ENCODE measurements at places on chromosomes 3 and 15. TPM values are rescaled to one million over a fixed set of nuclear protein-coding genes. Genes with fewer than 3 reads are reported as not detected.

DNA sequence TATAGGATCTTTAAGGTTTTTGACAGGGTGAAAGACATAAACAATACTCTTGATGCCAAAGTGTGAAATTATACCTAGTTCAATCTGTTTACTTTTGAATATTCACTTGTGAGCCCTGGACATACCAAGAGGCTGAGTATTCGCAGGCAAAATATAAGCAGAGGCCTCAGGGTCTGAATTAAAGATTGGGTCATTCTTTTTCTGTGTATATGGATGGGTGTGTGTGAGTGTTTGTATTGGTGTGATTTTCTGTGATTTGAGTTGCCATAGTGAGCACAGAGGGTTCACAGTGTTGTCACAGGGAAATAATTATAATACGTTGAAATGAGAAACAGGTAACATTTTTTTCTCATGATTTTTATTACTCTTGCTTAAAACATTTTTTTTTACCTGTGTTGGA lies 770.7 kb upstream of the ALCAM start:
- H3K4me1 ChIP-seq: no peaks in the 10 kb centered on the region
- H3K27ac ChIP-seq: no peak overlapping the region
- H3K36me3 ChIP-seq: no peaks in the 10 kb centered on the region
- DNase-seq: no peak

TM4SF4 gene
- not detected for polyA plus RNA-seq

CSPG4 gene
- 1.3 TPM for polyA plus RNA-seq

DNA sequence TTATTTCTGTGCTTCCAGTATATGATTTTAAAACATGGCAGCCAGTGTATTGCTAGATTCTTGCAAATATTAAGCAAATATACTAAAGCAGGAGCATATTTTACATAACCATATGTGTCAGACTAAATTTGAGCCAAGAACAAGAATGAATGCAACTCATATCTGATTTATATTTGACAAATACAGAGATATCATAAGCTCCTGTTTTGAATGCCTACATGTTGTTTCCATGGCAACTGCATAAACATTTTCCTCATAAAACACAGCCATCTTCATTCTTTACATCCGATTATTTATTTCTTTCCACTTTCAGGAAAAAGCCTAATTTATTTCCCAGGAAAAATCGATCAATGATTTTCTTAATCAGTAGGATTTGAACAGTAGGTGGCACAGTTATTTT lies 172.2 kb upstream of the TSPAN3 start:
- H3K36me3 ChIP-seq: peaks cover under 1% of the 10 kb centered on the region
- no peak overlapping the region for H3K27ac ChIP-seq
- H3K27me3 ChIP-seq: no peaks in the 10 kb centered on the region

PROS1 gene
- polyA plus RNA-seq: 5.6 TPM

KLF15 gene
- 2.4 TPM for polyA plus RNA-seq

- no peak for DNase-seq
- no peaks in the 10 kb centered on the region for H3K27me3 ChIP-seq
- H3K27ac ChIP-seq: no peak overlapping the region
- no peaks in the 10 kb centered on the region for H3K4me1 ChIP-seq
- no peaks in the 10 kb centered on the region for H3K36me3 ChIP-seq
Measured at GRCh38 chr3:130779486-130779885, 32.9 kb upstream of the PIK3R4 start.

DNA sequence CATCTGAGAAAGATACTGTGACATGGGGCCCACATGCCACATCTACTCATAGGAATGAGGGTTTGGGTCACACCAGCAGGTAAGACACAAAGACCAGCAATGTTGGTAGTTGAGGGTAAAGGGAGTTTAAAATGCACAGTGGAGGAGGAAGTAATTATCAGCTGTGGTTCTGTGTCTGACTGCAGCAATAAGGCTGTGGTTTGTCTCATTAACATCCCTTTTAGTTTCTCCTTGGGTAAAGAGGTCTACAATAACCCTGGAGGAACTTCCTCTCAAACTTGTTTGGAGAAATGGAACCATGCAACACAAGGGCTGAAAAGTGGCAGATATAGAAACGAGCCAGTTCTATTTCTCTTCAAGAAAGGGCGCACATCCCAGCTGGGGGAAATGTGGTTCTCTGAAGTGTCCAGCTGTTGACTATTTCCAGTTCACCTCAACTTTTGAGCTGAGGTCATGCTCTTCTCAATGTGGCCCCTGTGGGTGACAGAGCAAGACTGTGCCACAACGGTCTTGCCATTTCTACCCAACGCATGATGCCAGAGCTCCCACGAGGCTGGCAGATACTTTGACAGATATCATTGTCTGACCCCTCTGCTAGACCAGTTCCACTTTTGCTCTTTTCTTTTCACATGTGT lies 234.3 kb downstream of the SQOR start:
- no peaks in the 10 kb centered on the region for H3K4me1 ChIP-seq
- no peak overlapping the region for H3K27ac ChIP-seq
- DNase-seq: no peak
- no peaks in the 10 kb centered on the region for H3K27me3 ChIP-seq
- H3K4me3 ChIP-seq: no peak overlapping the region
